ENCODE measurements at places on chromosomes 3 and 15. TPM values are rescaled to one million over a fixed set of nuclear protein-coding genes. Genes with fewer than 3 reads are reported as not detected.

DNA sequence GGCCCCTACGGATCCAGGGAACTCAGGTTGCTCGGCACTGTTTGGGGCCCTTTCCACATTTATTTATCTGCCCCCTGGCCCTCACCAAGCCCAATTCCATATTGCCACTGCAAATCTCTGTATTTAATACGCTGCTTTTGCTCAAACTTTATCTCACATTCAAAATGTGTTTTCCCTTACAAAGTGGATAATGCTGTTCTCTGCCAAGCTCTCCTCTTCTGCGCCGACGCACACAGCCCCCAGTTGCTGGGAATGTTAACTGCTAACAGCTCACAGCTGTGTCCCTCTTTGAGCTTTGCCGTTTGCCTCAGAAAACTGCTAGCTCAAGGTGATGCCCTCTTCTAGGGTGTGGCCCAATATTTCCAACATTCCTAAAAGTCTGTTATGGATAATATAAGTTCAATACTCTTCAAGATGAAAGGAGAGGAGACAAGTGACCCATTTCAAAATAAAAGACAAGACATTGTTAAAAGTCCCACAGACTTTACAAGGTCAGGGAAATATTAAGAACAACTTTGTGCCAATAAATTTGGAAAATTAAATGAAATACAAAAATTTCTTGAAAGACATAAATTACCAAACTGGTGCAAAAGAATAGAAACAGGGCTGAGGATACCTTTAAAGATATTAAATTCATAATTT, 12.6 kb upstream of the FBN1 start:
- DNase-seq: no peak

The KNG1 gene
- not detected for total RNA-seq

DNA sequence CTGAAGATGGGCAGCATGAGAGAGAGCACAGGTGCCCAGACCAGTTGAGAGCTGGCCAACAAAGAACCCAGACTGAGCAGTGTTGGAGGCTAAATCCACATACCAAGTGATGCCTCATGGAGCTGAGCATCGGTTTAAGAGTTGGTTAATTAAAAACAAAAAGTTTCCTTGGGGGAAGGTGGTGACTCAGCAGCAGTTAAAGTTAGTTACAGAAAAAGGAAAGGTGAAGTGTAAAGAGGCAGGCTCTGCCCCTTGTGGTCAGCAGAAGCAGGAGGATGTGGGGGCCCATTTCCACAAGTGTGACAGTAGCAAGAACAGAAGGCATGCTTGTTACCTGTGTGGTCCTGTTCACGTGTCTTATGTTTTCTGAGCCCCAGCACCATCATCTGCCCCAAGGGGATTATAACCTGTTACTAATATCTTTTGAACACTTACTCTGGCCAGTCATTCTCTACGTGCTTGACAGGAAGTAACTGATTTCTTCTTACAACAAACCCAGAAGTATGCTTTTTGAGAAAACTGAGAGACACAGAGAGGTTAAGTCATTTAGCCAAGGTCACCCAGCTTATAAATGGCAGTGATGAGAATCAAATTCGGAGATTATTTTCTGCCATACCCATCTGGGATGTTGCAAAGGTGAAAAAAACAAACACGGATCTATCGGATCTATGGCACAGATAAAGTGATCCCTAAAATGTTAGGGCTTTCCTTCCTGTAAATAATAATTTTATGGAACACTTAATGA, 91.0 kb downstream of the EPHB1 start:
- DNase-seq: peak; percentile 10

DNA sequence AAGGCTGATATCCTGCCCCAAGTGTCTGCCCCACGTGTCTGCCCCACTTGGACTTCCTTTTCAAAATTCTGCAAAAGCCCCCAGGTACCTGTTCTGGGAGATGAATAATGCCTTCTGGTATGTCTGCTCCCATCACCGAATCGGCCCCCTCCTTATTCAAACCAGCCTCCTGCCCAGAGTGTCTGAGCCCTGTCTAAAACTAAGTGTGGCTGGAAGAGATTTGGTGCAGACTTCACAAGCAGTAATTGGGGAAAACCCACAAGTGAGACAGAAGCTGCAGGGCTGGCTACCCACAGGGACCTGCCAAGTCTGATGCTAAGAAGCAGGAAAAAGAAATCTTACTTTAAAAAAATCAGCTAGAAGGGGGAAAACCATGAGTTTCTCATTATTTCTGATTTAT, 85.1 kb downstream of the DUT start:
- no peak for DNase-seq

DNA sequence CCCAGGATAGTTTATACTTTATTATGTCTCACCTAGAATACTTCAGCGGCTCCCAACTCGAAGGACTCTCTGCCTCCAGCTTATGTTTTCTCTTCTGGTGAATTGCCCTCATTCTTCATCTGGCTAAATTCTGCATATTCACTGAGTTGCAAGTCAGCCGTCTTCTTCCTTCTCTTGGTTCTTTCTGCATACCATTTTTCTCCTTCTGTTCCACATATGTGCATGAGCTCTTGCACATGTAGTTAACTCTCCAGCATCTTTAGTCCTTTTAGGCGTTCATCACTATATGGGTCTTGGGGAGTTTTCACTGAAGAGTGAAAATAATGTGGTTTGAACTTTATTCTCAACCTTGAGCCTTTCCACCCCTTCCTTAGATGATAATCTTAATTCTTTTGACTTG, 70.1 kb downstream of the AP4E1 start:
- DNase-seq: no peak

- no peak for DNase-seq
Measured at GRCh38 chr15:89291934-89292438, 42.6 kb downstream of the POLG start.

GRCh38 chr15:99562238-99562637, 3.5 kb upstream of the MEF2A start:
- DNase-seq: no peak

DNA sequence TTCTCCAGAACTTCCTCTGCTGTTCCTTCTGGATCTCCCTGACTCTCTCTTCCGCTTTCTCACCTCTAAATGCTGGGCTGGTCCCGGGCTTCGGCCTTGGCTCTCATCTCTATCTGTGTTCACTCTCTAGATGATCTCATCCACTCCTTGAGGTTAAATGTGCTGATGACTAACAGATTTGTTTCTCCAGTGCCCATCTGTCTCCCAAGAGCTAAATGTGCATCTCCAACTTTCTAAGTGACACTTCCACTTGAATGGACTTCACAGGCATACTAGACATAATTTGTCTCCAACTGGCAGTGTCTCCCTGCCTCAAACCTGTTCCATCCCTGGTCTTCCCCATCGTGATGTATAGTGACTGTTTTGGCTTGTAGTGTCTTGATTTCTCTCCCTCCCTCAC, 95.3 kb downstream of the ITPR1 start:
- peak; percentile 82 for DNase-seq

DNA sequence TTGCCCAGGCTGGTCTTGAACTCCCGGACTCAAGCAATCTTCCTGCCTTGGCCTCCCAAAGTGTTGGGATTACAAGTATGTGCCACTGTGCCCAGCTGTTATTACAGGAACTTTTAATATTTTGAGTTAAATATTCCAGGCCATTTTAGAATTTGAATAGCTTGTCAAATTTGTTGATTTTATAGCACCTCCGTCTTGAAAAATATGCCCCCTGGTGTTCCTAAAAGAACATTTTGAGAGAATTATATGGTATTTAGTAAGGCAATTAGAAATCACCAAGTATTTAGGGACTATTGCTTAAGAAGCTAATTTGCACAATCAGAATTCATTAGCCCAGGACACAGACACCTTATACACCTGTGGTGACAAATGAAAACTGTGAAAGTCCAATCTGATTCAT, 23.7 kb downstream of the PDE8A start:
- DNase-seq: no peak

DNA sequence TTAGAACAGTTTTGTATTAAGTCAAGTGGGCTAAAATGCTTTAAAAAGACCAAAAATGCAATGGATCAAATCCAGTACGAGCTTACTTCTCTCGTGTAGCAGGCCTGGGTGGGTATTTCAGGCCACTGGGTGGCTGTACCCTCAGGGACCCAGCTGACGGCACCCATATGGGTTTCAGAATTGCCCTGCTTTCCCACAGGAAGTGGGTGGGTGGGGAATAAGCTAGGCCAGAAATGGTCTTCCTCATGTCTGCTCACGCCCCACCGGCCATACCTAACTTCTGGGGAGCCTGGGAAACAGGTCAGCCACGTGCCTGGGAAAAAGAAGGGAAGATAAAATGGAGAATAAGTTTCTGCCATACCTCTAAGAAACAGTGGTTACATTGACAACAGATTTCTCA, 20.3 kb downstream of the GPR160 start:
- no peak for DNase-seq

GRCh38 chr3:141487521-141488252, 860 bp downstream of the RASA2 start:
- DNase-seq: peak; percentile 35

- DNase-seq: peak; percentile 10
Measured at GRCh38 chr3:79085171-79085570, 682.6 kb downstream of the ROBO1 start.

The TMEM45A gene
- 38.8 TPM for total RNA-seq
